ENCODE measurements at places on chromosomes 7 and 10. TPM values are rescaled to one million over a fixed set of nuclear protein-coding genes. Genes with fewer than 3 reads are reported as not detected.
A peak's percentile ranks its signal among the peaks of the same experiment; 100 is the strongest.

- no peak for DNase-seq
- no peaks in the 10 kb centered on the region for H3K27me3 ChIP-seq
- no peaks in the 10 kb centered on the region for H3K36me3 ChIP-seq
- H3K4me3 ChIP-seq, result no peak overlapping the region
These were observed 14.6 kb downstream of the PPIF start for GRCh38 chr10:79361726-79362397.

- DNase-seq, result no peak
- no peaks in the 10 kb centered on the region for H3K4me1 ChIP-seq
- H3K27me3 ChIP-seq, result no peaks in the 10 kb centered on the region
- no peak overlapping the region for H3K4me3 ChIP-seq
- H3K36me3 ChIP-seq, result peaks cover 35% of the 10 kb centered on the region
These were observed 28.1 kb downstream of the UBN2 start for GRCh38 chr7:139259142-139259541.

MACROH2A2 gene
- total RNA-seq, result 25.6 TPM

NRCAM gene
- 9.3 TPM for total RNA-seq

DNA sequence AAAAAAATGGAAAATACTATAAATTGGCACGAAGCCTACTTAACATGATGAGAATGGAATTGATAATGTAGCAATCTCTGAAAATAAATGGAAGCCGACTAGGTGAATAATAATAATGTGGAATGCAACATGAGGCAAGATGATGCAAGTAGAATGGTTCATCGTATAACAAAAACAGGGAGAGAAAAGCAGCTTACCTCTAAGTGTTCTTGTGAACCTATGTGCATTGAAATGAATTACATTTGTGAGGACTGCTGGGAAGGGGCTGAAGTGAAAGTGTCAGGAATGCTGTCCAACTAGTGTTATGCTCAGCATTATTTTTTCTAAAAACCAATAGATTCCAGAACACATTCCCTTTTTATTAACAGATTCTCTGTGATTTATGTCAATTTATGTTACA, 440.6 kb upstream of the LRRN3 start:
- H3K36me3 ChIP-seq, result no peaks in the 10 kb centered on the region
- no peak overlapping the region for H3K27ac ChIP-seq
- H3K4me1 ChIP-seq, result no peaks in the 10 kb centered on the region

DNA sequence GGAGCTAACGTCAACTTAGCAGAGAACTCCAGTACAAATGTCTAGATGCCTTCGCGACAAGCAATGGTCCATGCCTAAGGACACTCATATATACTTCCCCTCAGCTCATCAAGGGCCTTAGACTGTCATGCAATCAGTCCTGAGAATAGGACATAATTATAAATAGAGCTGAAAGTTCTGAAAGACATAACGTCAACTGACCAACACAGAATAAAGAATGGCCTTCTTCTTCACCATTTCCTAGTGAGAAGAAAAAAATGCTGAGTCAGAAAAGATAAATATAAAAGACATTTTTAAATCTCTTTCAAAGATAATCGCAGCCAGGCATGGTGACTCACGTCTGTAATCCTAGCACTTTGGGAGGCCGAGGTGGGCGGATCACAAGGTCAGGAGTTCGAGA, 83.2 kb downstream of the ARMH3 start:
- no peak overlapping the region for H3K4me3 ChIP-seq
- H3K27ac ChIP-seq, result no peak overlapping the region
- peaks cover 6% of the 10 kb centered on the region for H3K36me3 ChIP-seq
- peaks cover 6% of the 10 kb centered on the region for H3K4me1 ChIP-seq
- no peaks in the 10 kb centered on the region for H3K27me3 ChIP-seq
- DNase-seq, result no peak

HUS1 gene
- 31.0 TPM for total RNA-seq

ACBD7 gene
- 0.79 TPM for total RNA-seq

ELFN1 gene
- total RNA-seq, result 18.0 TPM

DNA sequence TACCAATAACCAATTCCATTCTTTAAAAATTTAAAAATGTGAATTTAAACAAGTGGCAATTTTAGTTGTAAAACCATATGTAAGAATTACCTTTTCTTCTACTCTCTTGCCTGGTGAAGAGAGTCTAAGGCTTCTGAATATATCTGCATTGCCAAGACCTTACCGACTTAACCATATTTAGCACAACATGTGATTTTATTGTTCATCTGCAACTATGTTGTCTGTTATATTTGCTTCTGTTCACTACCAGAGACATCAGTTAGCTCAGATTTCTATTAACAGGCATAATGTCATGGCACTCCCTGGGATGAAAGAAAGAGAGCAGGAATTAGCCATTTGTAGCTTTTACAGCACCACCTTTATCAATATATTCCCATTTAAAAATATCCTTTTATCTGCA, 55.3 kb downstream of the CHN2 start:
- no peaks in the 10 kb centered on the region for H3K36me3 ChIP-seq
- no peaks in the 10 kb centered on the region for H3K4me1 ChIP-seq
- H3K27ac ChIP-seq, result no peak overlapping the region
- no peak overlapping the region for H3K4me3 ChIP-seq
- H3K27me3 ChIP-seq, result peaks cover under 1% of the 10 kb centered on the region

GRCh38 chr10:86712317-86712707, 44.0 kb downstream of the LDB3 start:
- no peaks in the 10 kb centered on the region for H3K27me3 ChIP-seq
- peak overlapping the region; percentile 49 for H3K4me3 ChIP-seq
- H3K27ac ChIP-seq, result peak overlapping the region; percentile 86
- peak; percentile 16 for DNase-seq

- no peak for DNase-seq
- no peak overlapping the region for H3K4me3 ChIP-seq
- H3K27me3 ChIP-seq, result peaks cover 39% of the 10 kb centered on the region
- no peaks in the 10 kb centered on the region for H3K36me3 ChIP-seq
These were observed 12.2 kb upstream of the KCP start for GRCh38 chr7:128922496-128923410.

DNA sequence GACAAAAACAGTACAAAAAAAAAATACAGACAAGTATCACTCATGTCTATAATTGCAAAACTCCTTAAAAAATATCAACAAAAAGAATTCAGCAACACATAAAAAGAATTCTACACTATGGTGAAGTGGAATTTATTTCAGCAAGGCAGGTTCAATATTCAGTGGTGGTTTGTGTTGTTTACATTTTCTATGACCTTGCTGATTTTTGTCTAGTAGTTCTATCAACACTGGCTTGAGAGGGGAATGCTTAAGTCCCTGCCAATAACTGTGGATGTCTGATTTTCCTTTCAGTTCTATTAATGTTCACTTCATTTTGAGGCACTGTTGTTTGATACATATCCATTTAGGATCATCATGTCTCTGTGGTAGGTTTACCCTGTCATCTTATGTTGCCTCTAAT, 58.5 kb downstream of the CADPS2 start:
- no peaks in the 10 kb centered on the region for H3K36me3 ChIP-seq
- H3K27me3 ChIP-seq, result no peaks in the 10 kb centered on the region
- no peaks in the 10 kb centered on the region for H3K4me1 ChIP-seq
- DNase-seq, result no peak
- H3K27ac ChIP-seq, result no peak overlapping the region
- H3K4me3 ChIP-seq, result no peak overlapping the region

LRRC61 gene
- total RNA-seq, result 0.24 TPM

DNA sequence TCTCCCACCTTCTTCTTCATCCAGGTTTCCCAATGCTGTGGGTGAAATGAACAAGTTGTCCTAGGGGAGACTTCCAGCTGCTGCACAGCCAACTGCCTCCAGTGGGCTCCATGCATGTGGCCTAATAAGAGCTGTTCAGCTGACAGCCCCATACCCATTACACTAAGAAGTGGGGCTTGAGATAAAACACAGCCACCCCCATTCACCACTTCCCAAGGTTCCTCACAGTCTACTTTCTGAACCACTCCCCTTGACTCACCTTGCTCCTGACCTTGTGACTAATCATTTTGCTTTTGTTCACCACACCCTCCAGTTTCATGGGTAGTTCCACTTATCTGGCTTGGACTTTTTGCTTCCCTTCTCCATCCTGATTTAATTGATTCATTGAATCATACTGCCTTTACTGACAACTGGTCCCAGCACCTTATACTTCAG, 119.3 kb downstream of the CABCOCO1 start:
- H3K4me1 ChIP-seq, result peaks cover 25% of the 10 kb centered on the region
- DNase-seq, result peak; percentile 40
- H3K4me3 ChIP-seq, result no peak overlapping the region

- H3K36me3 ChIP-seq, result no peaks in the 10 kb centered on the region
- H3K27ac ChIP-seq, result peak overlapping the region; percentile 37
- DNase-seq, result no peak
- H3K4me3 ChIP-seq, result peak overlapping the region; percentile 71
These were observed 634 bp downstream of the EZH2 start for GRCh38 chr7:148883266-148884048.

DNA sequence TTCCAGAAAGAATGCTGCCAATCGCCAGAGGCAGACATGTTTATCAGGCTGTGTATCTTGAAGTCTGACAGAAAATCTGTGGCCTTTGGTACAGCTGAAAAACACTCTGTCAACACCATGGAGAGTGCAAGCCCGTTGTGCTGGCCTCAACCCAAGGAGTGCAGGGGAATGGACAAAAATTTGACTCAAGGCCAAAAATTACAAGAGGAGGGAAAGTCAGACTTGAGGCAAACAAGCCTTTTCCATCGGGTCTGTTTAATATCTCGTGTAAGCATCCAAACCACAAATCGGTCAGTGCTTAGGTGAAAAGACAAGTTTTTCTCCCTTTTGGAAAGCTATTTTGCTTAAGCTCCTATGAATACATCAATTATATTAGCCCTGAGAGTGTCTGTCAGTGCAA, 305.3 kb upstream of the NFE2L3 start:
- no peak overlapping the region for H3K4me3 ChIP-seq
- H3K27ac ChIP-seq, result peak overlapping the region; percentile 71
- peaks cover 45% of the 10 kb centered on the region for H3K4me1 ChIP-seq
- peak; percentile 87 for DNase-seq
- no peaks in the 10 kb centered on the region for H3K27me3 ChIP-seq

PTPRN2 gene
- not detected for total RNA-seq

- peaks cover 25% of the 10 kb centered on the region for H3K36me3 ChIP-seq
- H3K27me3 ChIP-seq, result no peaks in the 10 kb centered on the region
- no peak overlapping the region for H3K27ac ChIP-seq
- H3K4me1 ChIP-seq, result peaks cover 8% of the 10 kb centered on the region
- no peak for DNase-seq
These were observed 2.4 kb downstream of the TCTN3 start for GRCh38 chr10:95691281-95691680.

DNA sequence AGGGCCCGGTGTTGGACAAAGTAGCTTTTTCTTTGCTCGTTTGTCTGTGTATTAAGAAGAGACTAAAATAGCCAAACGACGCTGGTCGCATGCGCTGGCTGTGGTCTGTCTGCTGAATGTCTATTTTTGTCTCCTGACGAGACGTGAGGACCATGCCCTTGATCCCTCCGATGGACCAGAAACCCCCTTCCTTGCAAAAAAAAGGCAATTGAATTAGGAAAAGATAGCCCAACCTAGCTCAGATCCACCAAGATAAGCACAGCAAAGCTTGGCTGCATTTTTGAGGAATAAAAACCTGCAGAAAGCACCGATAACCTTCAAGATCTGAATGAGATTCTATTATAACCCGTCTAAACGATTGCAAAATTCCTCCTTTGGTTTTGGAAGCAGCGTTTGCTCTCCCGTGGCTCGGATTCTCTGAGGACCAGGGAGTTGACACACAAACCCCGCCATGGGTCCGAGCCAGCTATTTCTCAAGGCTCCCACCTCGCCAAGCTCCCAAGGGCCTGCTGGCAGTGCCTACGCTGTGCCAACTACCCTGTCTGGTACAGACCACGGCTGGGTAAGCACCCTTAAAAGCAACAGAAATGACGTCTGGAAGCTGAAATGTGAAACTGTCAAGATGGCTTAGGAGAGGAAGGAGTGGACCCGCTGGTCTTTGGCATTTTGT, 17.7 kb upstream of the TTYH3 start:
- H3K4me1 ChIP-seq, result peaks cover 23% of the 10 kb centered on the region
- DNase-seq, result no peak
- no peaks in the 10 kb centered on the region for H3K36me3 ChIP-seq
- peaks cover 23% of the 10 kb centered on the region for H3K27me3 ChIP-seq
- no peak overlapping the region for H3K27ac ChIP-seq
- peak overlapping the region; percentile 1 for H3K4me3 ChIP-seq

DNA sequence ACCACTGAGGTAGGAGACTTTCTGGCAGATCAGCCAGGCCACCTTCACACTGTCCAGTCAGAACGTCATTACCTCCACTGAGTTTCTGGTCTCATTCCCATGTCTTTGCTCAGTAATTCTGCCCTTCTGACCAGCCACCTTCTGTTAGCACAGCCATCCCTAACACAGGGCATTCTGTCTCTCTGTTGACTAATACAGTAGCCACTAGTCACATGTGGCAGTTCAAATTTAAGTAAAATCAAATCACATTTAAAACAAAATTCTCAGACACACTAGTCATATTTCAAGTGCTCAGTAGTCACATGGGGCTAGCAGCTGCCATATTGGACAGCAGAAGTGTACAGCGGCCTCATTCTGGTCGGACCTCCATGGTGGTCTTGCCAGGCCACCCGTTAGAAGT, 7.4 kb downstream of the CPSF4 start:
- no peaks in the 10 kb centered on the region for H3K27me3 ChIP-seq
- peaks cover 31% of the 10 kb centered on the region for H3K36me3 ChIP-seq
- H3K4me1 ChIP-seq, result no peaks in the 10 kb centered on the region
- DNase-seq, result no peak

ASB10 gene
- total RNA-seq, result not detected

GRCh38 chr10:46268076-46268881, 18.5 kb upstream of the ANTXRL start:
- DNase-seq, result no peak
- H3K36me3 ChIP-seq, result no peaks in the 10 kb centered on the region
- H3K27ac ChIP-seq, result no peak overlapping the region
- peaks cover 2% of the 10 kb centered on the region for H3K27me3 ChIP-seq

DNA sequence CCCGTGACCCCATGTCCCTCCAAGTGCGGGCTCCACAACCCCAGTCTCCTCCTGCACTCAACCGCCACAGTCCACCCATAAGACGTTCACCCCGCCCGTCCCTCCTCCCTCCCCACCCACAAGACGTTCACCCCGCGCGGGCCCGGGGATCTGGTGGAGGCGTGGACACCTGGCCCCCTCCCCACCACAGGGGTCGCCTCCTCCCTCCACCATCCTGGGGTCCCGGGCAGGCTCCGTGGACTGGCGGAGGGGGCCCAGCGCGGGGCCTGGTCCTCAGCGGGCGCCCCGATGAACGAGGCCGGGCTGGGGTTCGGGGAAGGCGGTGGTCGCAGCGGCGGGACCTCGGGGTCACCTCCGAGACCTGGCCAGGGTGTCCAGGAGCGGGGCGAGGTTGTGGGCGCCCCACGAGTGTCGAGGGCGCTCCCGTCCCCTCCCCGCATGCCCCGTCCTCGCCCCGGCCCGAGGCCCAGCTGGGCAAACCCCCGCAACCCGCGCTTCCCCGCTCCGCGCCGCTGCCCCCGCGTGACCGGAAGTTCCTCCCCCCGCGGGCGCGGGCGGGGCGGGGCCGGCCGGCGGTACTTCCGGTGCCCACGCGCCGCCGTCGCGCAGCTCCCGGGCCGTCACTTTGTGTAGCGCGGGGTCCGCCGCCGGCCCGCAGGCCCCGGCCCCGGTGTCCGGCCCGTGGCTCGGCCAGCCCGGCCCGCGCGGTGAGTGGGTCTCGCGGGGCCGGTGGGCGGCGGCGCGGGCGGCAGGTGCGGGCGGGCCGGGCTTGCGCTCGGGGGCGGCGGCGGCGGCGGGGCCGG, at the start of gene ZNF316:
TSS of gene ZNF316 (plus strand) at position 578 of the 803 bp plus-strand sequence. CDS start 5,092 bp downstream, outside the sequence.
- no peaks in the 10 kb centered on the region for H3K36me3 ChIP-seq
- H3K4me3 ChIP-seq, result peak within 1 kb of the TSS; percentile 67
- peak within 1 kb of the TSS; percentile 42 for H3K27ac ChIP-seq
- no peaks in the 10 kb centered on the region for H3K27me3 ChIP-seq
